ENCODE measurements at places on chromosomes 5 and 9.

GRCh38 chr9:37593883-37594448 lies 1.6 kb upstream of the TOMM5 start:
- DNase-seq = no peak

- DNase-seq = no peak
Measured at GRCh38 chr9:107684224-107684623, 194.7 kb upstream of the KLF4 start.

DNA sequence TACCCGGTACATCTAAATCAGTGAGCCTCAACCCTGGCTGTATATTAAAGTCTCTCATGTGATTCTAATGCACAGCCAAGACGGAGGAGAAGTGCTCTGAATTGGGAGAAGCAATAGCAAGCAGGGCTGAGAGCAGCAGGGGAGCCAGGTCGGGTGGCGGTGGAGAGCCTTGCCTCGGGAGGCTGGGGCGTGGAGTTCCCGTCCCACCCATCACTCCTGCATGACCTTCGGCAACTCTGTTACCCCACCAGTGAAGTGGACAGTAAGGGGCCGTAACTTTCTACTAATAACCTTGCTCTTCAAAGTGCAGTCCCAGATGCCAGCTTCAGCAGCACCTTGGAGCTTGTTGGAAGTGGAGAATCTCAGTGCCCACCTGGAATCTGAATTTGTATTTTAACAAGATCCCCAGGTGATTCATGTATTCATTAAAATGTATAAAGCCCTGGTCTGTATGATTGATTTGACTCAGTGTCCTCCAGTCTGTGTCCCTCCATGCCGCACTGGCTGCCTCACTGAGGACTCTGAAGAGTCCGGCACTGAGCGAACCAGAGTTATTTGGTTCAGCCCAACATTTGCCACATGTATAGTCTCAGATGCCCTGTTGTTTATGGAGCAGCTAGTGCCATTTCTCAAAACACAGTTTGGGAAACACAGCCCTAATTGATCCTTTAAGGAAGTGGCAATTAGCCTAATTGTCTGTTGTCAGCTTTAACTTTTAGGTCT lies 6.5 kb downstream of the ERGIC1 start:
- DNase-seq = no peak

GRCh38 chr5:29794141-29794787 lies 1399.2 kb upstream of the CDH6 start:
- DNase-seq = no peak

- no peak for DNase-seq
Measured at GRCh38 chr9:136742591-136743391, at the start of gene LCN10. Gene LCN10 (minus strand): TSS chr9:136742940. CDS start chr9:136742903, 37 bp downstream.

- DNase-seq = no peak
Measured at GRCh38 chr9:3343671-3344070, 182.1 kb downstream of the RFX3 start.

GRCh38 chr5:73743161-73743560 lies 117.2 kb downstream of the ARHGEF28 start:
- DNase-seq = no peak

DNA sequence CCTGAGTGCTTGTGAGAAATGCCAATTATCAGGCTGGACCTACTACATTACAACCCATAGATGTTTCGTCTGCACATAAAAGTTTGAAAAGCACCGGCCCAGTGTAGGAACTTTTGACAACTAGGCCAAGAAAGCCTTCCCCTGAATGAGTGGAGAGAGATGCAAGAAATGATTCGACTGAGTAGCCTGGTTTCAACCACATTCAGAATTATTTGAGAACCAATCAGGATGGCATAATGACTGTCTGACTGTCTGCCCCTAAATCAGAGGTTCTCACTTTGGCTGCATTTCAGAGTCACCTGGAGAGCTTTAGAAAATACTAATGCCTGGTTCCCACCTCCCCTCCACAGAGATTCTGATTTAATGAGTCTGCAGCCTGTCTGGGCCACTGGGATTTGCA lies 61.1 kb downstream of the FRMD3 start:
- DNase-seq = no peak

DNA sequence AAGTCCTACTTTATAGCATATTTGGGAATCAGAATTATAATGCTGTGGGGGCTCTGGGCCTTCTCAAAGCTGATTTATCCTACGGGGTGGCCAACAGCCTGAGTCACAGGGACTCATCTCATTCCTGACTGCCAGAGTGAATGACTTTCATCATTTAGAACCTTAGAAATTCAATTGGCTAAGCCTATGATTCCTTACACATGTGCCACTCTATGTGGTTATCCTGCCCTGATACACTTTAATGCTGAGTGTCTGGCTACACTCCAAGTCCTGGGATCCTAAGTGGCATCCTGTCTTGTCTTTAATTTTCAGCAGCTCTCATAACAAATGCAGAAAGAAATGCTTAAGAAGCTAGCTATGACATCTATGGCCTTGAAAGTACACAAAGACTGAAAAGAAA lies 75.2 kb upstream of the FREM1 start:
- DNase-seq = no peak

Measured in activated gamma-delta T cell treated with Interleukin-2 at 50 U/mL for 16 hours (primary cell).